ENCODE measurements at places on chromosomes 1 and 21.
A peak's percentile ranks its signal among the peaks of the same experiment; 100 is the strongest.

- no peak for ATAC-seq
Measured at GRCh38 chr1:182205351-182206022, 144.0 kb upstream of the ZNF648 start.

DNA sequence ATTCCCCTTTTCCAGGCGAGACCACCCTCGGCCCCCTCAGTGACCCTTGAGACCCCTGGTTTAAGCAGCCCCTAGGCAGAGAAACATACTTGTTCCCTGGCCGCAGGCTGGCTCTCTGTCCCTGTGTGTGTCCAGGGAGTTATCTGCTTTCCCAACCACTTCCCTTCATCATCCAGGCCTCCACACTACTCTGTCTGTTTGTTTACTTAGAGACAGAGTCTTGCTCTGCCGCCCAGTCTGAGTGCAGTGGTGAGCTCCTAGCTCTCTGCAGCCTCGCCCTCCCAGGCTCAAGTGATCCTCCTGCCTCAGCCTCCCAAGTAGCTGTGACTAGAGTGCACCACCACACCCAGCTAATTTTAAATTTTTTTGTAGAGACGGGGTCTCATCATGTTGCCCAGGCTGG, 5.8 kb upstream of the VWA1 start:
- ATAC-seq: no peak

GRCh38 chr1:151993084-151993733, 450 bp downstream of the S100A10 start:
- ATAC-seq: peak; percentile 22

DNA sequence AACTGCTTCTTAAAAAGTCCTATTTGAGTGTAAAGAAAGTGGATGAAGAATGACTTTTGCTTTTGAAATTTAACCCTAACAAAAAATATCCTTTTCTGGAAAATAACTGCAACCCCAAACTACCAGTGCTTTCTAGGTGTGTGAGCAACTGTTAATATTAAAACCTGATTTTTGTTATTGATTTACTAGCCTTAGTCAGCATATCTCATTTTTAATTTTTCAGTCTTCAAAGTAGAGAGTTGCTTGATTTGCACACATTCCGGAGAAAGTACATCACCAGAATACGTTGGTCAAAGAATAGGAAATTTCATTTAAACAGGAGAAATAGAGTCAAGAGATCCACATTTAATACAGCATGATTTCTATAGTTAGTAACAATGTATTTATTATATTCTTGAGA, 141.8 kb upstream of the ADAMTS5 start:
- ATAC-seq: no peak

DNA sequence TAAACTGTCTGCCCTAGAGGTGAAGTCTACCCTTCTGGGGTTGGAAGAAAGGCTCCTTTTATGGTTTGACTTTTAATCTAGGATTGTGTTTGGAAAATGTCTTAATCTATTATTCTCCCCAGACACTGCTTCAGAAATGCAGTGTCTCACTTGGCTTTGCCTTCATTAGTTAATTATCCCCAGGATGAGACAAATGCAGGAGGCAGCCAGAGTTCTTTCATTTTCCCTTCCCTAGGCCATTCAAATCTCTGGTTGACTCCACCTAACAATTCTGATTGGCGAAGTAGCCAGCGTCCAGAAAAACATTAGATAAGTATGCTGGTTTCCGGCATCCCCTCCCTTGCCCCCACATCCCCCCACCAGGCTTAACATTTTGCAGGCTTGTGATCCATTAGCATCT, 325.8 kb upstream of the PBX1 start:
- ATAC-seq: no peak

DNA sequence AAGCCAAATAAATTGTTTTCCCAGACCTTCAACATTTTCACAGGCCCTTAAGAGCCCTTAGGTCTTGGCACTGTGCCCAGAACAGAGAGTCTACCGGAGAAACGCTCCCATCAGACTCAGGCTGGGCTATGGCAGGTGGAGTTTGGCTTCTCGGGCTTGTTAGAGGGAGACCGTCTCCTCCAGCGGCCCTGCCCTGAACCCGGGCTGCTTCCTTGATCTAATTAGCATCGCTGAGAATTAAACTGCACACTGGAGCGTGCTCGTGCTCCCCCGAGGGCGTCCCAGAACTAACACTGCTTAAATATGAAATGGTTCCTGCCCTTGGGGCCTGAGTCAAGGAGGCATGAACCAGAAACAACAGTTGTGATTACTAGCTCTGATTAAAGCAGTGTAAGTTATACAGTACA, 634.4 kb downstream of the MATN1 start:
- ATAC-seq: no peak

DNA sequence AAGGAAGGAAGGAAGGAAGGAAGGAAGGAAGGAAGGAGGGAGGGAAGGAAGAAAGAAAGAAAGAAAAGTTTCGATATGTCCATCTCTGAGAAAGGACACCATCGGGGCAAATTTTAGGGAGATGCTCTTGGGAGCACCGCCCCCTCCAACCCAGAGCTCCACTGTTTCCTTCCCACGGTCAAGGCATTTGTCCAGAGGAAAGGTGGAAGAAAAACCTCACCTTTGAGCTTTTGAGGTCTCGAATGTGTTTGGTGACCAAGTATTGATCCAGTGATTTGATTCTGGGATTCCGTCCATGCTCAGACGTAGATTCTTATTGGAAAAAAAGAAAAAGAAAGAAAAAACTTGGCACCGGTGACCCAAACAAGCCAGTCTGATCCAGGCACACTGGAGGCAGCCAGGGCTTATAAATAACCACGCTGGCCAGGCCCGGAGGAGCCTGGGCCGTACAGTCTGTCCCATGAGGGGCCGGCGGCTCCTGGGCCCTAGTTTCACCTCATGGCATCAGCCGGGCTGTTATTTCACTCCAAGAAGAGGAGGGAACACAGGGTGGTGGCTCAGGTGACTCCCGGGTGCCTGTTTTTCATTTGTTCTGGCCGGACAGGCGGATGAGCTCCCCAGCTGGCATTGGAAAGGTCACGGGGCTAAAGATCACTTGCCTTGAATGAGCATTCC, 36.1 kb upstream of the SLC25A33 start:
- ATAC-seq: no peak
